ENCODE measurements at places on chromosomes 4 and X. TPM values are rescaled to one million over a fixed set of nuclear protein-coding genes. Genes with fewer than 3 reads are reported as not detected.

DNA sequence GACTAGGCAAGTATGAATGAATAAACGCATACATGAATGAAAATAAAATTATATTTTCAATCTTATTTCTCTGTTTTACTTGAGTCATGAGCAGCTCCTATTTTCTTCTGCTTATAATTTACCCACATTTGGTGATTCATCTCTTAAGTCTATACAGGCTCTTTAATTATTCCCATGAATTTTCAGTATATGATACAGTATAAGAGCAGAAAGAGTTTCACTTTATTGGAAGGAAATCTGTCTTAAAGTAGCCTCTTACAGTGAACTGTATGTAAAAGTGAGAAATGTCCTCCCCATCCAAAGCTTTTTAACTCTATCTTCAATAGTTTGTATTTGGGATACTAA lies 50.8 kb downstream of the TMEM165 start:
- no peaks in the 10 kb centered on the region for H3K36me3 ChIP-seq
- DNase-seq: no peak
- H3K4me3 ChIP-seq: no peak overlapping the region
- no peak overlapping the region for H3K27ac ChIP-seq
- no peaks in the 10 kb centered on the region for H3K27me3 ChIP-seq

GRCh38 chr4:188347339-188347738 lies 208.1 kb downstream of the TRIML1 start:
- H3K36me3 ChIP-seq: no peaks in the 10 kb centered on the region
- no peak overlapping the region for H3K4me3 ChIP-seq
- DNase-seq: no peak
- no peaks in the 10 kb centered on the region for H3K4me1 ChIP-seq
- H3K27me3 ChIP-seq: no peaks in the 10 kb centered on the region

GRCh38 chrX:133549295-133549933 lies 134.1 kb upstream of the GPC4 start:
- H3K4me3 ChIP-seq: no peak overlapping the region
- no peak for DNase-seq
- no peaks in the 10 kb centered on the region for H3K27me3 ChIP-seq
- H3K4me1 ChIP-seq: no peaks in the 10 kb centered on the region
- no peak overlapping the region for H3K27ac ChIP-seq

Gene HSFX2
- total RNA-seq: not detected

Gene FHL1
- 0.16 TPM for total RNA-seq

Gene MAGEA2
- not detected for total RNA-seq

Gene IL13RA1
- total RNA-seq: 33.4 TPM

- H3K4me3 ChIP-seq: no peak overlapping the region
- DNase-seq: no peak
- no peaks in the 10 kb centered on the region for H3K27me3 ChIP-seq
- H3K36me3 ChIP-seq: no peaks in the 10 kb centered on the region
- H3K4me1 ChIP-seq: no peaks in the 10 kb centered on the region
Measured at GRCh38 chr4:54930226-54930625, 195.2 kb downstream of the KDR start.

DNA sequence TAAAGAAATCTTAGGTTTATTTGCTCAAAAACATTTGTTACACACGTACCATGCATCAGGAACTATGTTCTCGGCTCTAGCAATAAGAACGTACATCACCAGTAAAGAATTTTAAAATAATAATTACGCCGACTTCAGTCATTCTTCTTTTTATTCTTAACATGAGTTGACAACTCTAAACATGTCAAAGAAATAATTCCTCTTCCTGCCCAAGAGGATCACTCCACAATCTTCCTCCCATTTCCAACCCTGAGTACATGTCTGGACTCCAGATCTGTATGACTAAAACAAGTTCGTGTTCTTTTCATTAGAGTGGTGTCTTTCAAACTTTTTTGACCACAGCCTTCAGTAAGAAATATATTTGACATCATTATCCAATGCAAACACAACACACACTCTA lies 201.6 kb upstream of the GRIA3 start:
- H3K27me3 ChIP-seq: no peaks in the 10 kb centered on the region
- H3K36me3 ChIP-seq: no peaks in the 10 kb centered on the region
- no peak overlapping the region for H3K4me3 ChIP-seq
- no peak for DNase-seq
- H3K4me1 ChIP-seq: no peaks in the 10 kb centered on the region

DNA sequence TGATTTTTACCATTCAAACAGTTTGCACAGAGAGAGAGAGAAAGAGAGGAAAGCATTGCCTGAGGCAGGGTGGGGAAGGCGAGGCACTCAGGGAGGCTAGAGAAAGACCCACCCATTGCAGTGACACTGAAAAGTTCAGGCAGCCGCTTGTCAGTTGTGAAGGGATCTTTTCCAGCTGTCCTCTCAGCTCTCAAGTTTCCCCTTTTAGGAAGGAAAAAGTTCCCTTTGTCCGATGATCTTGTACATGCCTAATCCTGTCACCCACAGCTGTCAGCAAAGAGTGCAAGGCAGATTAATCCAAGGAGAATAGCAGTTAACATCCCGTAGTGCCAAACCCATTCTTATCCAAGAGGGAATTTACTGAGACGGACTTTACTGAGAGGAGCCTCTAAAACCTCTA lies 255.0 kb downstream of the MAGEB5 start:
- no peak overlapping the region for H3K27ac ChIP-seq
- peaks cover 24% of the 10 kb centered on the region for H3K4me1 ChIP-seq
- H3K27me3 ChIP-seq: no peaks in the 10 kb centered on the region
- H3K36me3 ChIP-seq: no peaks in the 10 kb centered on the region
- H3K4me3 ChIP-seq: no peak overlapping the region
- DNase-seq: no peak
